Stimulated activated CD4-positive, alpha-beta T cell treated with anti-CD3 and anti-CD28 coated beads, Interleukin-15, amount 100 ng/mL, for 48 hours (primary cell): ENCODE measurements at places on chromosomes 3 and 15.

- no peak for DNase-seq
These were observed 12.3 kb downstream of the TM4SF18 start for GRCh38 chr3:149321136-149321535.

- no peak for DNase-seq
These were observed 1101.4 kb downstream of the ROBO1 start for GRCh38 chr3:78666470-78666800.

DNA sequence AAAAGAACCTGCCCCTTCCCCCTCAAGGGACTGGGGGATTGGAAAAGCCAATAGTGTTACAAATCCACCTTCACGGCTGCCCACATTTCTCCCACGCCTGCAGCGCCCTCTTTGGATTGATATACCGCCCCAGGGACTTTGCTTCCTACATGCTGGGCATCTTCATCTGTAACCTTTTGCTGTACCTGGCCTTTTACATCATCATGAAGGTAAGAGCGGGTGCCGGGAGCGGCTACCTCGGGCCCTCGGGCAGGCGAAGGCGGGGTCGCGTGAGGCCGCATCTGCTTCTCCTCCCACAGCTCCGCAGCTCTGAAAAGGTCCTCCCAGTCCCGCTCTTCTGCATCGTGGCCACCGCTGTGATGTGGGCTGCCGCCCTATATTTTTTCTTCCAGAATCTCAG lies 73.1 kb downstream of the USF3 start:
- DNase-seq: no peak

DNA sequence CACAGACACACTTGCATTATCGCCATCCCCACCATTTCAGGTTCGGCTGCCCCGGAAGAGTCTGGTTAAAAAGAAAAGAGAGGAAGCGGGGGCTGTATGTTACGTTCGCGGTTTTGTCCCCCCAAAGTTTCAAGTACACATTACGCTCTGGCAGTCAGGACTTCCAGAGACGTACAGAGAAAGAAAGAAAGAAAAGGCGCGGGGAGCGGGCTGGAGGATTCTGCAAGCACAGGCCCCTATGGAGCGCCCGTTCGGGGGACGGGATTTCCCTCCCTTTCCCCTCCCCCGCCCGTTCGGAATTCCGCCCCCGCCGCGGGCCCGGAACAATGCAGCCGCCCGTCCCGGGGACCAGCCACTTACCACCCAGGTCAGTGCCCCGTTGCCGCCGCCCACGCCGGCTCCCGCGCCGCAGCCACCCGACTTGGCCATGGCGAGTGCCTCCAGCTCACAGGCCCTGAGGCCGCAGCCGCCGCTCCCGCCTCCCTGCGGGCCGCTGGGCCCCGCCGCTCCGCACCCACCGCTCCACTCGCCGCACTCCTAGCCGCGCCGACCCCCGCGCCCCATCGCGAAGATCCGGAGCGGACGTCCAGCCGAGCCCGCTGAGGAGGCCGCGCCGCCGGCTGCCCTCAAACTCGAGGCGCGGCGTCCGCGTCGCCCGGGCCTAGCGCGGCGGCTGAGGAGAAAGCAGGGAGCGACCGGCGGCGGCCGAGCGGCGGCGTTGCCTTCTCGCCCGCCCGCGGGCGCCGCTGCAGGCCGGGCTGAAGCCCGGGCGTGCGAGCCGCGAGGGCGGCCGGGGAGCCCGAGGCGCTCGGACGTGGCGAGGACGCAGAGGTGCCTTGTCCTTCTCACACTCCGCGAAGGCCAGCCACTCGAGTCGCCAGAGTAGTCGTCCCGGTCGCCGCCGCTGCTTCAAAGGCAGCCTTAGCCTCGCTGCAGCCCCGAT lies 567 bp downstream of the TOP2B start:
- DNase-seq: peak; percentile 52

GRCh38 chr3:63654931-63655330 lies 2.5 kb downstream of the SNTN start:
- no peak for DNase-seq

DNA sequence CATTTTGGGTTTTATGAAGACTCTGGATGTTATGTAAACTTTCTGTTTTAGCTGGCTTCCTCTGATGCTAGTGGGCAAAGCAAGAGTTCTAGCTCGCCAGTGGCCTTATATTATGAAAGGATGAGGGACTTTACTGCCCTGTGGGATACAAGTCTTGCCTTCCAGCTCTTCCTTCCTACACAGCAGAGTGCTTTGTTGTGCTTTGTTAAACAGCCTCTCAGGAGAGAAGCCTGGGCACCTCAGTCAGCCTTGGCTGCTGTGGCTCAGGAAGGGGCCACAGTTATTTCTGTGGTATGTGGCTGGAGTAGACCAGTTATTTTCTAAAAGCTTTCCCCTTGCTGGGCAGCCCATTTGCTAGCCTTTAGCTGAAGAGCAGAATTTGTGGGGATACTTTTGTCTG lies 69.5 kb upstream of the SUCLG2 start:
- DNase-seq: no peak

DNA sequence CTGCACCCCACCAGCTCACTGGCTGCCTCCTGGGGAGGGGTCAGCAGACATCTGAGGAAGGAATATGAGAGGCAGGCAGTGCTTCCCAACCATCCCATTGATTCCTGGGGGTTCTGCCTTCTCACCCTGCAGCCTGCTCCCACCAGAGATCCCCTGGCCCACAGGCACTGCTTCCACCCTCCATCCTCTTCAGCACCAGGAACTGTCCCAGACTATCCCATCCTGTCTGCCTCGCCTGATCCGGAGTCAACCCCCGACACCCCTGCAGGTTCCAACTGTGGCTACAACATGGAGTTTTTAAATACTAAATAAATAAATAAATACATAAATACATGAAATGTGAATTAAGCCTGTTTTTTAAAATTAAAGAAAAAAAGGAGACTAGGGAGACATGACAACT lies 43.6 kb downstream of the CACNA2D2 start:
- DNase-seq: no peak

GRCh38 chr3:151346292-151346691 lies 16.9 kb upstream of the P2RY13 start:
- no peak for DNase-seq

DNA sequence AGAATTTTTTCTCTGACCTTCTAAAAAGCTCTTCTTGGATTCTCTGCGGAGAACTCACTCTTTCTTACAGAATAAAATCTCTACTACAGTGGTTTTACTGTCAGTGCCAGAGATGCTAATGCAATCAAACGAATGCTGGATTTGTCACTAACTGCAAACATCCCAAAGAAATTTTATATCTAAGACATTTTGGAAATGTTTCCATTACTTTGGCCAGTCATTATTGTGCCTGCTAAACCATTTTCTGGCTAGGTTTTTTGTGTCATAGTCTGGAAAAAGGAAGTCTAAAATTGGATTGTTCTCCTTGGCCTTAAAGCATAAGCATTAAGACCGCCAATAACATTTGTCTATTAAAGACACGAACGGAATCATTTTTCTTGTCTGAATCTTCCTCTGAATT lies 54.0 kb downstream of the PLOD2 start:
- no peak for DNase-seq

DNA sequence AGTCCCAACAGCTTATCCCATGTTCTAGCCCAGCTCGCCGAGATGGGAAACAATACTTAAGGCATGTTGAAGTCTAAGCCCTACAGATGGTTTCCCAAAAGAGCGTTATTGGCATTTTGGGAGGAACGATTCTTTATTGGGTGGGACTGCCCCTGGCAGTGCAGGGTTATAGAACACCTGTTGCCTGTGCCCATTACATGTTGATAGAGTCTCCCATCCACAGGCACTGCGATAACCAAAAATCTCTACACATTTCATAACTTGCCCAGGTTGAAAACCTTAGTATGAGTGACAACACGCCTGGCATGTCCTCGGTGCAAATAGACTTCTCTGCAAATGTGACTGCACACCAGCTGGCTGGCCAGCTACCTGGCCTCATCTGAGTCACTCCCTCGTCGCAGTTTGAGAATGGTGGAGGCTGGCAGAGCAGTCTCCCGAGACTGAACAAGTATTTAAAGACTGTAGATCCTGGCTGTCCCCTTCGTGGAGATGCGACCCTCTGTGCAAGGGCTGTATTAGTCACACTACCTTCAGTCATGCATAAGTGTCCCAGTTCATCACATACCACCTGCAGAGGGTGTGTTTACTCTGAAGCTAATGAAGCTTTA lies 18.7 kb downstream of the ZNF80 start:
- no peak for DNase-seq

DNA sequence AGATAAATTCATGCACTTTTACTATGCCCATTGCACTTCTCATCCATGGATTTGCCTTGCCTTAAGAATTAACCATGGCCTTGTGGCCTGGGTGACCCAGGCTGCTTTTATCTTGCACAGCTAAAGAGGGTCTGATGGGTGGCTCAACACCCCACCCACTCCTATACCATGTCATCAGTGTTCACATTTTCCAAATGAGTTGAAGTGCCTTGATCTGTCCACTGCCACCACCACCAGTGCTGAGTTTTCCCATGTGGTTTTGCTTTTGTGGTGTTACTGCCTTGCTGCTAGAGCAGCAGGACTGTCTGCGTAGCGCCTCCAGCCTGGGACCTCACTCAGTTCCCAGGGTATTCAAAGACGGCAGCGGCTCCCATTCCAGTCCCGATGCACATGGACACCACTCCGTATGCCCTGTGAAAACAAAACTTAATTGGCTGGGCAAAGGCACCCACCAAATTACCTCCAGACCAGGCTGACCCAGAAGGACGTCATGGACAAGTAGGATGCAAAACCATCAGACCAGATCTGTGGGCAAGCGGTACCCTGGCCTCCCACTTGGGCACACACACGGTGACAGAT lies 14.1 kb downstream of the ACAA1 start:
- DNase-seq: no peak

- no peak for DNase-seq
These were observed 18.2 kb downstream of the SLC9A9 start for GRCh38 chr3:143830063-143830462.

- no peak for DNase-seq
These were observed 25.6 kb downstream of the CEP63 start for GRCh38 chr3:134511500-134511899.

GRCh38 chr3:56870436-56870835 lies 68.7 kb upstream of the ARHGEF3 start:
- DNase-seq: no peak

- DNase-seq: no peak
These were observed 52.2 kb upstream of the ACTL6A start for GRCh38 chr3:179510496-179510895.

- no peak for DNase-seq
These were observed 72.1 kb downstream of the EPHA3 start for GRCh38 chr3:89179355-89180001.

DNA sequence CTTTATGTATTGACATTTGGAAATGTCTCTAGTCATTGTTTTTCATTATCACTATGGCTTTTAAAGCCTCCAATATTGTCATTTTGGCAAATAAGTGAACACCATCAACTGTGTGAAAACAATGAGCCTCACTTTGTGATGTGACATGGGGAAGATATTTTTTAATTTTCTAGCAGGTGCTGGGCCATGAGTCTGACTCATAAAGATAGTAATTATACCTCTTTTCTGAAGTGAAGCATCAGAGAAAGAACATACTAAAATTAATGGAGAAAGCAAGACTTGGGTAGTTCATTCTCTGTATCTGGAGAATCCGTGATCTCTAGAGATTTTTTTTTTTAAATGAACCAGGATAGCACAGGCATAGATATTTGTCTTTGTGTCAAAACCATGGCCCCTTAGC lies 100.8 kb downstream of the CCNL1 start:
- DNase-seq: no peak

- DNase-seq: no peak
These were observed 953.1 kb upstream of the NR2F2 start for GRCh38 chr15:95377258-95377852.

DNA sequence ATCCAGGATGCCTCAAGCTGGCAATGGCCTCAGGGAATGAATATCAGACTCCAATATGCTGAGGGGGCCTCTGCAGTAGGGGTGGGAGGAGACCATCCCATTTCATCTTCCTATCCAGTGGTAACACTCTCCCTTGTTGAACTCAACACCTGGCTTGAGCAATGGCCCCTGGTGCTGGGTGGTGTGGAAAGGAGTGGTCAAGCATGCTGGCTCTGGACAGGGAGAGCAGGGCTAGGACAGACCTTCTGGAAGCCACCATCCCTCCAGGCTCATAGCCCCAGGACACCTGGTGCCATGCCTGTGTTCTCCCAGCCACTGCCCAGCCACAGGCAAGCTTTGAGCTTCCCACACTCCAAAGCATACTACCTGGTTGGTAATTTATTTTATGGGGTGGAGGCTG lies 9.6 kb downstream of the DNAH1 start:
- no peak for DNase-seq
